ENCODE measurements at places on chromosomes 2 and 18. TPM values are rescaled to one million over a fixed set of nuclear protein-coding genes. Genes with fewer than 3 reads are reported as not detected.

- DNase-seq = no peak
Observed at GRCh38 chr2:36675579-36676282, 20.8 kb upstream of the VIT start.

DNA sequence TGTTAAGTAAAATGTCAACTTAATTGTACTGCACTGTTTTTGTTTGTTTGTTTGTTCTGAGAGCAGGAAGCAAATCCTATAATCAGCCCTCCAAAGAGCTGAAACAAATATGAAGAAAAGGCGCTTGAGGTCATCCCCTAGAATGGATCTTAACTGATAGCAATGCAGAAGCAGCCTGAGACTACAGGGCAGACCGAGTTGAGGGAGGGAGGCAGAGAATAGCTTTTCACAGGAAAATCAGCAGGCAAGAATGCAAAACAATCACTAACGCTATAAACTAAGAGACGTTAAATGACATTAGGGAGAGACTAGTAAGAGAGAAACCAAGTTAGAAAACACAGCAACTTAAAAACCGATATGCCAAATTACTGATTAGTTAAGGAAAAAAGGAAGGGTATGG, 37.2 kb downstream of the GALNT1 start:
- peak; percentile 18 for DNase-seq

GRCh38 chr2:234373060-234373459, 123.8 kb downstream of the ARL4C start:
- no peak for DNase-seq

DNA sequence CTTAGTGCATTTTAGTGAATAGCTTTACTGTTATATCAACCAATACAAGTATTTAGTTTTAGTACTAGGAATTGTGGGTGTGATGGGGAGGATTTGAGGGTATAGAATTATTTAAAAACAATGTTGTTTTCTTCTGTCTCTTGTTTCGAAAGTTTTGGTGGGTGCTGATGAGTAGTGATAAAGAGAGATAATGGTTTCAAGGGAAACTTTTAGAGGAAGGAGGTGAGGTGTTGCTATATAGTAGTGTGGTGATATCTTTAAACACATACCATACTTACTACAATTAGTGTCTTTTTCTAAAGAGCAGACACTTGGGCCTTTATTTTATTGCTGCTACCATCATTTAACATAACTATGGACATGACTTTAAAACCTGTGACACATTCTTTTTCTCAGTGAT, 10.5 kb downstream of the IMPACT start:
- no peak for DNase-seq

DNA sequence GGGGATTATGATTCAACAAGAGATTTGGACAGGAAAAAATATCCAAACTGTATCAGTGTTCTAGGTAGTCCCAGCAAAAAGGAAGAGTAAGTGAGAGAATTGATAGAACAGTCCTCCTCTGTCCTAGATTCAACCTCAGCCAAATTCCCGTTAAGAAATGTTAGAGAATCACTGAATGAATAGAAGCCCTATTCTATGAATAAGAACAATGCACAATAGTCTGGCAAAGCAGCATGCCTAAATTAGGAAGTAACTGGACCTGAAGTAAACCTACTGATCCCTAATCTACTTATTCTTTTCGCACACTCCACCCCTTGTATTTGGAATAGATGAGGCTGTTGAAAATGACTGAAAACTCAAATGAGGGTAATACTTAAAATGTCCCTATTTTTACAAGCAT, 1665.5 kb downstream of the LRP1B start:
- no peak for DNase-seq

- no peak for DNase-seq
Observed at GRCh38 chr2:40352041-40352702, 99.7 kb downstream of the SLC8A1 start.

GRCh38 chr2:71618327-71619113, 165.2 kb downstream of the DYSF start:
- no peak for DNase-seq

DNA sequence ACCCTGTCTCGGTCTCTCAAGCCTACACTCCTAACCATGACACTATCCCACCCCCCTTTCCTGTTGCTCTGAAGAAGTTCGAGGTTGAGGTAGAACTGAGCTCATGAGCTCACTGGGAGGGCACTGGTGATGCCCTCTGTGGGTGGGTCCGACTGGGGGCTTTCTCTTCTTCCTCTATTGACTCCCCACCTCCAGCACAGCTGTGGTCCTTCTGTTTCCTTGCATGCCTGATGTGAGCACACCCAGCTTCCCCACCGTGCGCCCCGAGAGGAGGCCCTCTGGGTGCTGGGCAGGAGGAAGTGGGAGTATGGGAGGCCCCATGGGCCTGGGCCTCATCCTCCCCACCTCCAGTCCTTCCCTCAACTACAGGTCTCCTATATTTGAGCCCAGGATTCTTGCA, 20.9 kb downstream of the SPEG start:
- DNase-seq = no peak

DNA sequence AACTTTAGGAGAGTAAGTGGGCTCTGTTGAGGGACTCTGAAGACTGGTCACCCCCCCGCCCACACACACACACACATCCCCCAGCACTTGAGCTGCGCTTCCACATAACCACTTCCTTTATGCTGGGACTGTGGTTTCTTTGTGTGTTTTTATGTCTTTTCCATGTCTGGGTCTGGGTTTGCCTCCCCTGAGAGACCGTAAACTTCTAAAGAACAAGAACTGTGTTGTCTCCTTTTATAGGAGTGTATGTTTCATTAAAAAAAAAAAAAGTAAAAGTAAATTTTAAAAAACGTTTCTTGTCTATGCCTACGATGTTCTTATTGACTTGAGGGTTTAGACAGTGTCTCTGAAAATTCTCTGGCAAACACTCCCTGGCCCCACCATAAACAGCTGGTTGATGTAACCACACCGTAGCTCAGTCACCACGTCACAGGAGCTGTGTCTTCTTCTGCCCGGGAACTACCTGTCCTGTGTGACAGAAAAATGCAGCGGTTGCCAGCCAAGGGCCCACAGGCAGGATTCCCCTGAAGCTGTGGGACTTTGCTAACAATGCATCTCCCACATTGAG, 68.0 kb downstream of the KLHL29 start:
- no peak for DNase-seq

POMC gene
- 0.72 TPM for total RNA-seq

DNA sequence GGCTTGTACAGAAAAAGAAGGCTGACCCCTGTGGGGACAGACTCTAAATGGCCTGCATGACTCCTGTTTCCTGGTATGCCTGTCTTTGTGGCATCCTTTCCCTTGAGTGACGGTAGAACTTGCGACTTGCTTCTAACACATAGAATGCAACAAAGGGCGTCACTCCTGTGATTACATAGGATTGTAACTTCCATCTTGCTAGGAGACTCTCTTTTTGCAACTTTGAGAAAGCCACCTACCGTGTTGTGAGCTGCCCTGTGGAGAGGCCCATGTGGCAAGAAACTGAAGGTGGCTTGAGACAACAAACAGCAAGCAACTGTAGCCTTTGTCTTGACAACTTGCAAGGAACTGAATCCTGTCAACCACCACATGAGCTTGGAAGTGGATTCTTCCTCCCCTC, 46.5 kb downstream of the THNSL2 start:
- DNase-seq = no peak

- peak; percentile 71 for DNase-seq
Observed at GRCh38 chr2:95022309-95023221, 2.9 kb upstream of the MAL start.

GALR1 gene
- 3.6 TPM for total RNA-seq

VAMP8 gene
- 25.5 TPM for total RNA-seq

Measured in umbilical cord (tissue), 2 donors.